IPS DF 19.7 (cell line): ENCODE measurements at places on chromosomes 12 and 14.

DNA sequence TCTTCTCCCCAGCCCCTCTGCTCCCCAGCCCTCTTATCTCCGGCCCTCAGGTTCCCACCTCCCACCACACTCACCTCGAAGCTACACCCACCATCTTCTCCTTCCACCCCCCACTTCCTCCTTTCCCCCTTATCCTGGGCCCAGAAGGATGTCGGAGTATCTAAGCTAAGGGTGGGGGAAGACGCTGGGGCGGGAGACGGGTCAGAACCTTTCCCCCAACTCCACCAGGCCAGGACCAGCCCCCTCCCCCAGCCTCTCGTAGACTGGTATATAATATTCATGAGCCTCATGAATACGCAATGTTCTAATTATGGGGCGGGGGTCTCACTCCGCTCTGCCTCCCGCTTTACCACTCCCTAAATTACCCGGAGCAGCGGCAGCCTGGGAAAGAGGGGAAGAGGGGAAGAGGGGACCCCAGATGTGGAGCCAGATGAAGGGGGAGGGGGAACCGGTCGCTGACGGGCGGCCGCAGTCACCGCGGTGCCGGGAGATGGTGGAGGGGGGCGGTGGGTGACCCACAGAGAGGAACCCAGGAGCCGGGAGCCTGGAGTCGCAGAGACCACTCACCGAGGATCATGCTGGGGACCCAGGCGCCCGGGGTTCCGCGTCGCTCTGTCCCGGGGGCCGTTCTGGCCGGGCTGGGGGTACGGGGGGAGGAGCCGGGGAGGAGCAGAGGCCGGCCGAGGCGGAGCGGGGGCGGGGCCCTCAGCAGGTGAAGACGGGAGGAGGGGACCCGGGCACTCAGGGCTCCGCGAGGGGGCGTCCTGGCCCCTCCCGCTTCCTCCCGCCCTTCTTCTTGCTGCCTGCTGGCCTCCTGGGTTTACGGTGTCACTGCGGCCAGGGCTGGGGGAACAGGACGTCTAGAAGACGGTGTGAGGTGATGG is 6.4 kb upstream of the ZNF385A start:
- DNase-seq = no peak

- no peak for DNase-seq
Observed at GRCh38 chr12:52952076-52952801, 3.3 kb downstream of the KRT18 start.

GRCh38 chr14:102594514-102595175 is 2.2 kb downstream of the RCOR1 start:
- DNase-seq = no peak

GRCh38 chr12:45587877-45588533 is 141.5 kb upstream of the ARID2 start:
- DNase-seq = no peak

GRCh38 chr12:111870706-111871105 is 28.7 kb downstream of the MAPKAPK5 start:
- DNase-seq = no peak

DNA sequence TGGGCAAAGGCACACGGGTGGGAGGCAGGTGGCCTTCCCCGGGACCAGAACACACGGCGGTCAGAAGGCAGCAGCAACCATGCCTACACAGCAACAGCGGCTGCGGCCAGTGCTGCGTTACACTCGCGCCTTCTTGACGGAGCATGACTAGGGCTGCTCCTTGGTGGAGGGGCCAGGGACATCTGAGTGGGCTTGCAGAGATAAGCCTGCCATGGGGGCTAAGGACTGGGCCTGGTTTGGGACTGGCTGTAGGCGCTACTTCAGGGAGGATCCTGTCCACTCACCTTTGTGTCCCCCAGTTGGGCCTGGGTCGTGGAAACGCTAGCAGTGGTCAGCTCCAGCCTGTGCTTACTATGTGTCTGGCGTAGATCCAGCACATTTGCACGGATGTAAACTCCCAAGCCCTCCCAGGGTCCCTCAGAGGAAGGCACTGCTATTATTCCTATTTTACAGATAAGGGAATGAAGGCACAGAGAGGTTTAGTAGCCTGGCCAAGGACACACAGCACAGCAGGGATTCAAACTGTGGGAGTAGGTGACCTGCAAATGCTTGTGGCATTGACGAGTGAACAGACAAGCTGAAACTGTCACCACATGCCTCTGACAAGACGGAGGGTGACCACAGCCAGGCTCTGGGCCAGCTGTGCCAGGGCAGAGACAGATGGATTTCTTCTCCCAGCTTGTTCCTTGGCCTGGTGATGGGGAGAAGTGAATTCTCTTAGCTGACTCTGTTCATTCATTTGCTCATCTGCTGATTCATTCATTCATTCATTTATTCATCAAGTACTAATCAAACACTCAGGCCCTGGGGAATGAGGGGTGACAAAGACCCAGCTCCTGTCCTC is 31.9 kb upstream of the DLK1 start:
- no peak for DNase-seq

- DNase-seq = no peak
Observed at GRCh38 chr12:80469681-80470080, 25.6 kb downstream of the PTPRQ start.

- DNase-seq = no peak
Observed at GRCh38 chr12:89939522-89940215, 231.0 kb upstream of the ATP2B1 start.

GRCh38 chr12:54215989-54216796 is 27.4 kb upstream of the SMUG1 start:
- no peak for DNase-seq

DNA sequence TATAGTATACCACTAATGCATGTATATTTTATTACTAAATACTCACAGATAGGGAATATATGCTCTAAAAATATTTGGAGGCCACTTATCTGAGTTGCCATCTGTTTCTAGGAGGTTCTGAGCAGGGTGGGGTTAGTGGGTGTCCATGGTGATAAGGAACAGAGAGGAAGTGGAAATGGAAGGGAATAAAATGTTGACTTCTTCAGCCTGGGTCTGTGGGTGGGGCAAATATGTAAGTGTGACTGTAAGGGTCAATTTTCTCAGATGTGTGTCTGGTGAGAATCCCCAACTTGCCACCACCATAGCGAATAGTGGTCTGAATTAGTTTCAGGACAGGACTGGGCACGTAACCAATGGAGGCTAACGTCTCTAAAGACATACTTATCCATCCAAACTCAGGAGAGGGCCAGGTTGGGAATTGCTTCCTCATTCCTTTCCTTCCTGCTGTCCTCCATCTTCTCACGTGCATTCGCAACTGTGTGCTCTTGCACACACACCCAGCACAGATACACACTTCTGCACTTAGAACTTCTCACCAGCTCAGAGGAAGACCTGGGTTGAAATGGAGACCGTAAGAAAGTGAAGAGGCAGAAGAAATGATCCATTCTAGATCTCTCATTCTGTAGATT is 54.2 kb upstream of the GZMB start:
- no peak for DNase-seq

DNA sequence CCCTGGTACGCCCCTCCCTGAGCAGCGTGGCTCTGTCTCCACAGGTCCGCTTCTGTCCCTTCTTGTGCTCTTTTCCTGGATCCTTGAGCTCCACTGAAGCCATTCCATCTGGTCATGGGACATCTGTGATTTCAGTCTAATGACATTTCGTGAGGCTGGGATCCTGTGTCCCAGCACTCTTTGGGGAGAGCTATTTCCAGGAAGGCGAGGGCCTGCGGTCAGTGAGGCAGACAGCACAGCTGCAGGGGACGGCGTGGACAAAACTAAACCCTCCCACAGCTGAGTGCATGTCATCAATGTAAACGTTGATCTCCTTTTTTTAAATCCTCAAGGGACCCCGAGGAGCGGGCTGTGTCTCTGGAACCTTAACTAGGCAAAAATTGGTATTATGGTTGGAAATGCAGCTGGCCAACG is 127.7 kb downstream of the DACT1 start:
- no peak for DNase-seq

DNA sequence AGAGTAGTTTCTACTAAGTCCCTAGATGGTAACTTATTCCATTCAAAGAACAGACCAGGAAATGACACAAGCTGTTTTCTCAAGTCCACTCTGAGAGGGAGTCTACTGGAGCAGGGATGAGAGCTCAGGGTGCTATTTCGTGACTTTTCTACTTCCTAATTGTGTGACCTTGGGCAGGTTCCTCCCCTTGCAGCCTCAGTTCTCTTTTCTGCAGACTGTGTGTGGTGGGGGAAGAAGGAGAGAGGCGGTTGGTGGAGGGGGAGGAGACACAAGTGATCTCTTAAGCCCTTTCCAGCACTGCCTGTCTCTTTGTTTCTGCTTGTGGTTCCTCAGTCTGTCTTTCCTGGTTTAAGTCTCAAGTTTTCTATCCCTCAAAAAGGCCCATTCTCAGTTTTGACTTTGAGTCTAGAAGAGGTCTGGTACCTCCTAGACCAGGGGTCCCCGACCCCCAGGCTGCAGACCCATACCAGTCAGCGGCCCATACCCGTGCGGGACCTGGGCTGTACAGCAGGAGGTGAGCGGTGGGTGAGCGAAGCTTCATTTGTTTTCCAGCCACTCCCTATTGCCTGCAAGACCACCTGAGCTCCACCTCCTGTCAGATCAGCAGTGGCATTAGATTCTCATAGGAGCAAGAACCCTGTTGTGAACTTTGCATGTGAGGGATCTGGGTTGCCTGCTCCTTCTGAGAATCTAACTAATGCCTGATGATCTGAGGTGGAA is 10.7 kb downstream of the FGF6 start:
- no peak for DNase-seq

GRCh38 chr12:131004166-131004565 is 50.5 kb downstream of the ADGRD1 start:
- DNase-seq = no peak

DNA sequence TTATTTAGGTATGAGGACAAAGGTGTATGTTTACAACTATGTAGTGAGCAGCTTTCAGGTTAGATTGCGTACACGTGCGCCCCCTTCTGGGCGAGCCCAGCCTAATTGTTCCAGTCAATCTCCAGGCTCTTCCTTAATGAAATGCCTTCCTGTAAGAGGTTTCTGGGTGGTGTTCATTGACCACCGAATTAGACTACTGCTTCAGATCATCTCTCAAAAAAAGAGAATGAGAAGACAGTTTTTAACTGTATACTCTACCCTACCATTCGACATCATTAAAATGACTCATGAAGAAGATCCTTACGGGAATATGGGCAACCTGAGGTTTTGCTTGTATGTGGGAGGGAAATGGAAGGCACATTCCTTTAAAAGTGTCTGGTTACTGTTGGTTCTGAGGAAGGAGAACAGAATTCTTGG is 2.1 kb downstream of the LUM start:
- no peak for DNase-seq

- no peak for DNase-seq
Observed at GRCh38 chr12:112906712-112907414, at the start of gene OAS1. TSS of gene OAS1 (plus strand) at chr12:112906962. CDS start at chr12:112907040, 78 bp downstream.

- no peak for DNase-seq
Observed at GRCh38 chr12:49604856-49605255, 583 bp downstream of the FAM186B start.

DNA sequence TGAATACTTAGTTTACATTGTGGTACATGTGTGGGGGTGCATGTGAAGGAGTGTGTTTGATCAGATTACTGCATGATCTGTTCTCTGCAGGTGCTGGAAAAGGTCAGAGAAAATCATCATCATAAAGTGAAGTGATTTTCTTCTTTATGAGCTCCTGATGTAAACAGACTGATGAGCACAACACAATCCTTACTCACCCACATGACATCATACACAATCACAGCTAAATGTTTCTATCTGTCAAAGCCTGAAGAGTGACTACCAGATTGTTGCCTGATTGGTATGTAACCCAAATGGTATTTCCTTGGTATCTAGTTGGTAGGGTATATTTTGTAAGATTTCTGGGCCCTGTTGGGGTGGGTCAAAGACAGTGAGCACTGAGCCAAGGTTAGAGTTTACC is 270.8 kb downstream of the FOXG1 start:
- no peak for DNase-seq

- DNase-seq = no peak
Observed at GRCh38 chr12:85866986-85867776, 6.9 kb upstream of the NTS start.

DNA sequence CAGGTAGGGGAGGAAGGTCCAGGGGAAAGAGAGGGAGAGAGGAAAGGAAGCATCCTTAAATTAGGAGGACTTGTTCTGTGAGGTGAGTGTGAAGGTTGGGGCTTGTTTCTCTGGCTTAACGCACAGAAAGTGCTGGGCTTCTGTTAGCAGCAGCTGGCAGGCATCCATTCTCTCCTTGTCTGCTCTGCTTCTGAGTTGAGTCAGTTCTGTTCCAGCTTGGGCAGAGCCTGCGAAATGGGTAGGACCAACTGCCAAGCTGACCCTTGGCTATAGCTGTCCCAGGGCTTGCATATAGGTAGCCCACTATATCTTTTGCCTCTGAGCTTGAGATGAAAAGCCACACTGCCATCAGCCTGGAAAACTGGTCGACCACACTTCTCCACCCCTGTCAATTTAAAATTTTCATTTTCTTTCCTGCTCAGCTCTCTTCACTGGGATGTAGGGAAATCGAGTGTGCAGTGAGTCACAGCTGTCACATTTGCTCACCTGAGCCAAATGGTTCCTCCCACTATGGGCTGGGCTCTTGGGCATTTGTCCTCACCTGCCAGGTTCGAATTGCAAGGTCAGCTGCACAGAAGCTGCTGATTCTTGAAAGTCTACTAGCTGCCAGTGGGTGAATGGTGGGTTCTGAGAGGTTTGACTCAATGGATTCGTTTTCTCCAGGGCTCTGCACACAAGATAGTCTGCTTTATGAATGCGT is 256.4 kb upstream of the PWP1 start:
- no peak for DNase-seq

DNA sequence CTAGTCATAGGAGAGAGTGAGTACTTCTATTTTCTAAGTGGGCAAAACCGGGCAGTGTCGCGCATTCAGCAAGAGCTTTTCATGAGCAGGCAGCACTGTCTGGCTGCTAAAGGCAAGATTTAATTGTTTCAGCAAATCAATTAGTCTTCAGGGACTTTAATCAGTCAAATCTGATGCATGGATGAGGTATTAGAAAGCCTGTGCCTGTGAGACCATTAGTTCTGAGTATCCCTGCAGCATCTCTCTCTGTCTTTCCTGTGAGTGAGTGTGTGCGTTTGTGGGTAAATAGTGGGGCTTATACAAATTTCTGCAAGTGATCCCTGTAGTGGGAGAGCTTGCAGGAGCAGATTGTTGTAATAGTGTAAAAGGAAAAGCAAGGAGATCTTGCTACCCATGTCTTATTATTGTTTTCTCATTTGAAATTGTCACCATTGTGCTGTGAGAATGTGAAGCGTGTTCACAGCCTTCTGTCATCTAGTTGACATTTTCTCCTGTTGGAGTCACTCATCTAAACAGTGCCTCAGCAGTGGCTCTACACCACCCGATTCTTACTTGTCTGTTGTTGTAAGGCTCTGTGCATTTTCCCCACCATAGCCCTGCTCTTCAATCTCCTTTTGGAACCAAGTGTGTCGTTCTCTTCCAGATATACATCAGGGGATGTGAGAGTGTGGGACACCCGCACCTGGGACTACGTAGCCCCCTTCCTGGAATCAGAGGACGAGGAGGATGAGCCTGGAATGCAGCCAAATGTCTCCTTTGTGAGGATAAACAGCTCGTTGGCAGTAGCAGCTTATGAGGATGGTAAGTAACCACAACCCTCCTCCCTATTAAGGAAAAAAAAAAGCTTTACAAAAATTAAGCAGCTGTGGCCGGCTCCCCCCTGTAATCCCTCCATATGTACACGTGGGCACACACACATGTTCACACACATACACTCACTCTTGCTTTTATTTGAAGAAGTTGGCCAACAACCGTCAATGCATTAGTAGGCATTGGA is 53.6 kb downstream of the FBXW8 start:
- no peak for DNase-seq
